Mesangial cell (primary cell): ENCODE measurements at places on chromosomes 6 and 20. TPM values are rescaled to one million over a fixed set of nuclear protein-coding genes. Genes with fewer than 3 reads are reported as not detected.

SERPINB1 gene
- total RNA-seq, result 10.1 and 12.3 TPM in 2 replicates

SRSF12 gene
- 2.9 and 4.2 TPM in 2 replicates for total RNA-seq

ROS1 gene
- total RNA-seq, result 0.13 and 1.1 TPM in 2 replicates

ZBP1 gene
- not detected in 2 replicates for total RNA-seq

TFAP2A gene
- total RNA-seq, result 0.16 and 1.3 TPM in 2 replicates

PYGB gene
- total RNA-seq, result 229 and 234 TPM in 2 replicates

ECI2 gene
- total RNA-seq, result 52.9 and 107 TPM in 2 replicates

CALHM4 gene
- not detected in 2 replicates for total RNA-seq

HAO1 gene
- total RNA-seq, result not detected in 2 replicates

CST2 gene
- 1.5 and 17.5 TPM in 2 replicates for total RNA-seq
